Forelimb muscle (tissue), 1 donor: ENCODE measurements at places on chromosomes 3 and 15. TPM values are rescaled to one million over a fixed set of nuclear protein-coding genes. Genes with fewer than 3 reads are reported as not detected.

GRCh38 chr3:36455406-36455805 is 75.1 kb downstream of the STAC start:
- DNase-seq = no peak

- DNase-seq = no peak
Measured at GRCh38 chr3:134918441-134918840, 123.4 kb downstream of the EPHB1 start.

- DNase-seq = no peak
Measured at GRCh38 chr15:82263350-82263749, 732 bp downstream of the SAXO2 start.

DNA sequence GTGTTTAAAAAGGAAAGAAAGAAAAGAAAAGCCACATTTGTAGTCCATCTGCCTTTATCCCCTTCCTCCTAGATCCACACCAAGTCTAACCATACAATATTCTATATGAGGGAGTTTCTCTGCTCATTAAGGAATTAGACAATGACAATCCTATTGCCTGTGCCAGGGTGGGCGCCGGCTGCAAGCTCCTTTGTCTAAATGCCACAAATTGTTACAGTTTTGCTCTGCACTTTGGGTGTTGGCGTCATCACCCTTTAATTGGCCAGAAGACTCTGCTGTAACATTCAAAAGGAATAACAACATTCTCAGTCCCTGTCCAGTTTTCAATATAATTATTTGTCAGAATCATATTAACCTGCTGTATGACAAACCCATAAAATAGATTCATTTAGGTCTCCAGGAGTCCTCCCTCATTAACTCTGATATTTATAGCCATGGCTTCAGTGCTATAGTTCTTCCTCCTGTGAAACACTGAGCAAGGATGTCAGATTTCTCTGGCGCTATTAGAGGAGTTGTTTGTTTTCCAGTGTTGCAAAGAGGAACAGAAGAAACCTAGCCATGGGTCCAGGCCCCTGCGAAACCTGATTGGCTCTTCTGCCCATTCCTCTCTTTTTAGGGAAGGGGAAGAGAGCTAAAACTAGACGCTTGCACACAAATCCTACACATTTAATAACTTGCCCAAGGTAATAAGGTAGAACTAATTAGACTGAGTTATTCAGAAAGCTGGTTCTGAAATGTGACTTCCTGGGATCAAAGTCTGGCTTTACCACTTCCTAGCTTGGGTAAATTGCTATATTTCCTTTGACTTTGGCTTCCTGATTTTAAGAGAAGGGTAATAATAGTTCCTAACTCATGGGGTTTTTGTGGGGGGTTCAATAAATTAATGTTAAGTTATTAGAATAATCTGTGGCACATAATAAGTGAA is 112.4 kb downstream of the CD47 start:
- no peak for DNase-seq

DNA sequence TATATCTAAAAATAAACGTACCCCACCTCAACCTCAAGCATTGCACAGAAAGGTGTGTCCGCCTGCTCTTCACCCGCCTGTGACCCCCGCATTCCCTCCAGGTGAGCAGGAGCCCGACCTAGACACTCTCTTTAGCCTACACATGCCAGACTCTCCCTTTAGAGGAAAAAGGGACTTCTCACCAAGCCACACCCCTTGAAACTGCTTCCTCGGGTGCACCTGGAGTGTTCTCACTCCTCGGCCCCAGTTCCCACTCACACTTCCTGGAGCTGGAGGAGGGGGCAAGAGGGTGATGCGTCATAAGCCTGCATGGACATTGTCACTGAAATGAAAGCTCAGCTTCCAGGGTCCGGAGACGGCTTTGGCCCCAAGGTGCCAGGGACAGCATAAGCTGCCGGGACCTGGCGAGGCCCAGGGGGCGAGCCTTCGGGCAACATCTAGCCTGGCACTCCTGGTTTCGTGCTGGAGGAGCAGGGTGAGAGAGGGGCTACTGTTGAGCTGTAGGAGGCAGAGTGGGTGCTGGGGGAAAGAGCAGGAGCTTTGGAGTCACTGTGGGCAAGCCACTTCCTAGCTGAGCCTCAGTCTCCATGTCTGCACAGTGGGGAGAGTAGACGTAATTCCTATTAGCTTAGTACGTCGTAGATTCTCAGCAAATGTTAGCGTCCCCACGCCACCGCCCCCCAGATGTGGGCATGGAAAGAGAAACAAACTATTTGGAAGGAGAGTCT is 9.8 kb upstream of the MUC4 start:
- DNase-seq = no peak

- no peak for DNase-seq
Measured at GRCh38 chr15:52309154-52309548, 13.5 kb upstream of the MYO5C start.

- no peak for DNase-seq
Measured at GRCh38 chr3:173745952-173746682, 348.6 kb downstream of the NLGN1 start.

GRCh38 chr3:125694761-125695294 is 99.5 kb upstream of the OSBPL11 start:
- no peak for DNase-seq

DNA sequence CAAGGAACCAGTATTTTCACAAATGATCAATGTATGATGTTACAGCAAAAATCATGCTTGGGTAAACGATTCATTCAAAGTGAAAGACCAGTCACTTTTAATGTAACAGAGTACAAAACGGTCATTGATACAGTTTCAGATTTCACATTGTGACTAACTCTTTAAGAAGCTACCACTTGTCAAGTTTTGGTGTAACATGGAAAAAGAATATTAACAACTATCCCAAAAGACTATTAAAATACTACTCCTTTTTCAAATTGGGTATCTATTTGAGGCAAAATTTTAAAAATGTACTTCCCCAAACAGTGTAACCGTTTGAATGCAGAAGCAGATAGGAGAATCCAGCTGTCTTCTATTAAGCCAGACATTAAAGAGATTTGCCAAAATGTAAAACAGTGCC is 31.7 kb downstream of the AKAP13 start:
- no peak for DNase-seq

DNA sequence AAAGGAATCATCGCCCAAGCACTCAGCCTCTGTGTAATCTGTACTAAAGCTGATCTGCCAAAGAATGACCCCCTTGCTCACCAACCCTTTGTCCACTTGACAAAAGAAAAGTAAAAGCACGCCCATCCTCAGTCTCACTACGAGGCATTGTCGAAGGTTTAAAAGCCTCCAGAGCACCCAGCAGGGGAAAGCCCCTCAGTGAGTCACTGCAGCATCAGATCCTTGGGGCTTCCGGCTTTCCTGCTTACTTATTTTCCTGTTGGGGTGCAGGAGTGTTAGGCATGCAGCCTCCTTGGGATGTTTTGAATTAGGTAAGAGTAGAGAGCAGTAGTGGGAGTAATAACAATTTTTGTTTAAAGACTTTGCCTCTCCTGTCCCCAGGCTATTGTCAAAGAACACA is 216.1 kb downstream of the MTHFS start:
- no peak for DNase-seq

GRCh38 chr3:132652640-132653270 is 6.9 kb downstream of the ACAD11 start:
- no peak for DNase-seq

- DNase-seq = no peak
Measured at GRCh38 chr15:50247819-50248655, 17.5 kb downstream of the HDC start.

DNA sequence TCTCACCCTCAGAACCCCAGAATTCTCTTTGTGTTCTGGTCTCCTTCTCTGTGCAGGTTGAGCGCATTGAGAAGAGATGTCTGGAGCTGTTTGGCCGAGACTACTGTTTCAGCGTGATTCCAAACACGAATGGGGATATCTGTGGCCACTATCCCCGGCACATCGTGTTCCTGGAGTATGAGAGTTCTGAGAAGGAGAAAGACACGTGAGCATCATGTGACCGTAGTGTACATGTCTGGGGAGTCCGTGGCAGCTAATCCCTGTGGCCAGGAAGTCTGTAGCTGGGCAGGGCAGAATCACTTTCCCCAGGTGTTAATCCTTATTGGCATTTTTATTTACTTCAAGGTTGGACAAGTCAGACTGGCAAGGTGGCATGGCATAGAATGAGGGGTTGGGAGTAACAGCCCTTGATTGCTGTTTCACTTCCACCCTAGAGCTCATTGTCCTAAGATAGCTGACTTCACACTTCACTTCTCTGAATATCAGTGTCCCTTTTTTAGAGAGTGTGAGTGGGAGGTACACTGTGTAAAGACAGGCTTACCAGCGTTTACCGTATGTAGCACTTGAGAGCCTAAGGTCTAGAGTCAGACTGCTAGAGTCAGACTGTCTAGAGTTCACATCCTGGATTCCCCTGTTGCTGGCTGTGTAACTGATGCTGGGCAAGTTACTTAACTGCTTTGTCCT is 4.4 kb downstream of the MTMR14 start:
- DNase-seq = no peak

- no peak for DNase-seq
Measured at GRCh38 chr3:121836064-121836463, 1.1 kb downstream of the EAF2 start.

GRCh38 chr3:101791778-101792177 is 12.8 kb downstream of the NXPE3 start:
- no peak for DNase-seq

DNA sequence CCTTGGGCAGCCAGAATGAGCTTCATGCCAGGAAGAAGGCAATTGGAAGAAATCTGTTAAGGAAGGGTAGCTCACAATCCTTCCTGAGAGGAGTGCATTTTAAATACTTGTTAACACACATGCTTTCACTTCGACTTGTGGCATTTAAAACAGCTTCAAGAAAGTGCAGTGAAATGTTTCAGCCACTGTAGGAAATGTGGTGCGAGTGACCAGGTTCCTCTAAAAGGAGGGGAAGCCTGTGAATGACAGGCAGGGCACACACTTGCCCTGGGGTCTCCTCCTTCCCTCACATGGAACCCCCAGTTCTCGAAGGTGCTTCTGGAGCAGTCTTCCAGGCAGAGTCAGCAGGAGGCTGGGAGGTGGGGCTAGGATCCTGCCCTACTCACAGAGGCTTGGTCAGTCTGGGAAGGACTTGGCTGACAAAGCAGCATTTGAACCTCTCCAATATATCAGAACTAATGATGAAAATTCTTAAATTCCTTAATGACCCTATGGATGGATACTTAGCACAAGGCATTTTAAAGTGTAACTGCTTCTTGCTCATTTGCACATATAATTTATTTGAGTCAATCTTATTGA is 358.6 kb downstream of the CHST2 start:
- DNase-seq = no peak

GRCh38 chr3:28836199-28836598 is 444.7 kb upstream of the RBMS3 start:
- DNase-seq = no peak

Gene AQP9
- not detected for polyA plus RNA-seq

Gene FEZF2
- polyA plus RNA-seq = not detected

Gene SYNPR
- not detected for polyA plus RNA-seq

Gene C3orf20
- 0.11 TPM for polyA plus RNA-seq

Gene TXNRD3
- 8.4 TPM for polyA plus RNA-seq

Gene A4GNT
- polyA plus RNA-seq = not detected

Gene ITGA11
- 3.7 TPM for polyA plus RNA-seq
